ENCODE measurements at places on chromosomes 5 and 9.

DNA sequence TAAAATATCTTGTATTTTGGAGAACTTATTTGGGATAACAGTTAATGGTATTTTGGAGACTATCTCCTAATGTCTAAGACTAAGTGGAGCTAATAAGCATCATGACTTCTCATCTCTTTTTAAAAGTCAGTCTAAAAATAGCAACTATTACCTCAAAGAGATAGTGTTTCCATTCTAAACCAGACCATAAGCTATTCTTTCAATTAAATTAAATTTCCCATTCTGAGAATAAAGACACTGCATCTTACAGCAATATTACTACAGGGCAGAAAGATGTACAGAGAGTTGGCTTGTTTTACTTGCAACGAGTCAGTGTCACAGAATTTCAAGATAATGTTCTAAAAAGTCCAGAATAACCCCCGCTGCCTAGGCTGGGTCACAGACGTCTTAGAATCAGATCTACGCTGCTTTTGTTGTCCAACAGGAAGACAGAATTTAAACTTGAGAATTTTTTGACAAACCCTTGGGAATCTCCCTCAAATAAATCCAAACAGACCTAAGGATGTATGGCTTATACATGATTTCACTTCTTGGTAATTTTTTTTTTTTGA, 98.9 kb downstream of the USP20 start:
- DNase-seq, result no peak

GRCh38 chr5:155260798-155261197, 247.2 kb downstream of the KIF4B start:
- DNase-seq, result no peak

GRCh38 chr9:127976498-127976897, 4.3 kb downstream of the EEIG1 start:
- DNase-seq, result no peak

DNA sequence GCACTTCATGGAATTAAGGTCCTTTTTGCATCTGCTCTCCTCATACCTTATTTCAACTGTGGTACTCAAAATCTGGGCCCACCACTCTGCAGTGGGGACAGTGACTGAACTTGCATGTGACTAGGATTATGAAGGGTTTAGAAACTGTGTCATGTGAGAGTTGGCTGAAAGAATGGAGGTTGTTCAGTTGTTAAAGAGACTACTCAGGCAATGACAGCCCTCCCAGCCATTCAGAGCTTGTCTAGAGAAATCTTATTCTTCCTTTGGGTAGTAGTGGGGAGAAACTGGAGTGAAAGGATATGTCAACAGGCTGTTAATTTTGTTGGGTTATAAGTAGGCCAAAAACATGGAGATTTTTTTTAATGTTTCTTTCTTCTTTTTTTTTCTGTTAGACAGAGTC, 10.3 kb downstream of the AOPEP start:
- no peak for DNase-seq

DNA sequence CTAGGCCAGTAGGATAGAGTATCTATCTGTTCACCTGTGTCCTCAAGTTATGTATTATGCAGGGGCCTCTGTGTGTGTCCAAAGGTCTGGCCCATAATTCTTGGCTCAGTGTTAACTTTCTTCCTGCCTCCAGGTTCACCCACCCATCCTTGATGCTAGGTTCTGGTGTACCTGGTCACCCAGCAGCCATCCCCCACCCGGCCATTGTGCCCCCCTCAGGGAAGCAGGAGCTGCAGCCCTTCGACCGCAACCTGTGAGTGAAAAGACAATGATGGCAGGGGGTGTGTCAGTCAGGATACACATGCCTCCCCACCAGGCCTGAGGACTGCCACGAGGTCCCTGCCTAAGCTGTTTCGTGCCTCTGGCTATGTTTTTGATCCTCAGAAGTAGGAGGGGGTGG, 27.6 kb downstream of the TCF7 start:
- DNase-seq, result no peak

DNA sequence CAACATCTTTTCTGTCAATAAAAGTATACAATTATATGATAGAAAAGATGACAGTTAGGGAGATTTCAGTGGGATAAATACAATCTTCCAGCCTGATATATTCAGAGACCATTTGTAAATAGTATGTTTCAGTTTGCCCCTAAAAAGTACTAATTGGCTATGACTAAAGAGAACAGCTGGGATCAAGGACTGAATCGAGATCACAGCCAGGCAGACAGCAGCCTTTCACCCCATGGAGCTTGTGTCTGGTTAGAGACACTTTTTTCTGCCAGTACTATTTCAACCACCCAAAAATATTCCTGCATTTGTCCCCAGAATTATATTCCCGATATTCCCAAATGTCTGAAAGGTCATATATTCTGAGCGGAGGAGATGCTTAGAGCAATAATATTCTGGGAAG, 577.3 kb upstream of the TLE4 start:
- no peak for DNase-seq

DNA sequence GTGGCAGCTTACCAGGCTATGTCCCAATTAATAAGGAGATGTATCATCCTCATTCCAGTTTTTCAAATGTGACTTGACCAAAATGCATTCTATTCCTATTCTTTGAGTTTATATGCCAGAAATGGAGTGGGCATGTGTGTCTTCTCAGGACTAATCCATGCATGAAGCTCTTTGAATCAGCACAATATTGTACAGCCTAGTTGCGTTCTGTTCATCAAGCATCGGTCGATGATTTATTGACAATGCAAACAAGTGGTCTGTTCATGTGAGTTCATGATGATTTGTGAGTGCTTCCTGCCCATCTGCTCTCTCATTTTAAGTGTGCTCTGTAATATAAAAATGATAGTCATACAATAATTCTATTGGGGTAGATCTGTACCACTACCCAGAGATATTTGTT, 48.3 kb downstream of the PALM2AKAP2 start:
- no peak for DNase-seq

- no peak for DNase-seq
These were observed 29.1 kb downstream of the ADAMTS2 start for GRCh38 chr5:179316111-179316551.

GRCh38 chr9:102253099-102253498, 514.7 kb upstream of the GRIN3A start:
- DNase-seq, result no peak

- no peak for DNase-seq
These were observed 70.0 kb downstream of the KLHL3 start for GRCh38 chr5:137665678-137666460.

GRCh38 chr5:156835905-156836304, 14.2 kb upstream of the PPP1R2B start:
- DNase-seq, result no peak

DNA sequence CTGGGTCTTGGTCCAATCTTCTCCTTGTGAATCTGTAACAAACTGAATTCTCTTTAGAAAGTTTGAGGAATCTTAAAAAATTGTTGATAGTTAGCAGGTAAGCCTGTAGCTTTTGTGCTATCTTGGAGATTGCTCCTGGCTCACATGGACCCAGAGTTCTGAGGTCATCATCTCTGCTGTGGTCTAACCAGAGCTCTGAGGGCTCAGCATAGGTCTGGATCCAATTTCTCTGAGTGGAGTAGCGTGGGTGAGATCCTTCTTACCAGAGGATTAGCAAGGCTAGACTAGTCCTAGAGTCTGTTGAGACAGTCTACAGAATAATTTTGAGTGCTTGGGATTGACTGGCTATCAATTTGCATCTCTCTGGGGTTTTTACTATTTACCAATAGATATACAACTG, 60.5 kb upstream of the IL6ST start:
- DNase-seq, result no peak

- DNase-seq, result no peak
These were observed 69.1 kb downstream of the PBX3 start for GRCh38 chr9:125816321-125816720.

DNA sequence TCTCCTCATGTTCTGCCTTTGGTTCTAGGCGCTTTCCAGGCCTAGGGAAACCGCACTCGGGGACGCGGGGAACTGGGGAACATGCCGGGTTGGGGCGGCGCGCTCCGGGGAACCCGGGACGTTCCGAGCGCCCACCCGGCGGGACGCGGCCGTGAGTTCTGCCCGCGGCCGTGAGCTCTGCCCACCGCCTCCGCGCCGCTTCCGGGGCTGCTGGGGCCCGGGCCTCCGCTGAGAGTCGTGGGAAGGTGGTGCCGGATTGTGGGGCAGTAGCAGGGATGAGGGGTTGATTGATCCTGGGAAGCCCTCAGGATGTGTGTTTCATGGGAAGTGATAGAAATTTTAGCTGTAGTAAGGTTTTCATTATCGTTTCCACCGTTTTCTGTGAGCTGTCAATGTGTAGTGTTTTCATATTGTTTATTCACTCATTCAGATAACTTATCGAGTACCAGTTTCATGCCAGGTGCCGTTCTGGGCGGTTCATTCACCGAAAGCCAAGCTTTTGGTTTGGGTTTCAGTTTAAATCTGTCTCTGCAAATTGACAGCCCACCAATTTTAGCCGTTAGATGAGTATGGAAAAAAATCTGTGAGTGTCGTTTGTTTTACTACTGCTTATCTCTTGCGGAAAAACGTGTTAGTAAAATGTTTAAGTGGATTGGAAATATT, 657 bp downstream of the MTRR start:
- peak; percentile 3 for DNase-seq

GRCh38 chr5:154031937-154032489, 6.7 kb downstream of the FAM114A2 start:
- no peak for DNase-seq

GRCh38 chr5:32193591-32193990, 19.5 kb upstream of the GOLPH3 start:
- DNase-seq, result peak; percentile 96

DNA sequence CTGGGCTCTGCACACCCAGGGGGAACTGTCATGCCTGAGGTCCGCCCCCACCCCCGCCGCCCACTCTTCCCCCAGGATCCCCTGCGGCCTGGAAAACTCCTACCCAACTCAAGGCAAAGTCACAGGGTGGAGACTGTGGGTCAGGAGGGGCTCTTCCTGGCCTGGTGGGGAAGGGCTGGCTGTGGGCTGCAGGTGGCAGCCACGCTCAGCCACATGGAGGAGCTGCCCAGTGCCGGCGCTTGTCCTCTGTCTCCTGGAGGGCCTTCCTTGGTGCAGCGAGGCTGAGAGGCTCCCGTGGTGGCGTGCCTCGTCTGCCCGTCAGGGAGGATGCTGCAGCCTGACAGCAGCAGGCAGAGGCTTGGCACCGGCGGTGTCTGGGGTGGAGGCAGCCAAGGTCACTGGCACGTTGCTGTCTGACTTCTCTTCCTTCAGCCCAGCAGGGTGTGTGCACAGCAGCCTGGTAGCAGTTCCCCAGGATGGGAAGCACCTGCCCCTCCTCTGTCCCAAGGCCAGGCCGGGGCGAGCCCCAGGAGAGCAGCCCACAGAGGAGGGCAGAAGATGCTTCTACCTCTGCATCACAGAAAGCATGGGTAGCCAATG, 78.1 kb downstream of the ADAMTS2 start:
- DNase-seq, result no peak

- DNase-seq, result peak; percentile 64
These were observed 1.2 kb downstream of the CDKN2B-AS1 start for GRCh38 chr9:21995666-21996398.

- no peak for DNase-seq
These were observed 106.6 kb upstream of the KCNN2 start for GRCh38 chr5:114255260-114255659.

DNA sequence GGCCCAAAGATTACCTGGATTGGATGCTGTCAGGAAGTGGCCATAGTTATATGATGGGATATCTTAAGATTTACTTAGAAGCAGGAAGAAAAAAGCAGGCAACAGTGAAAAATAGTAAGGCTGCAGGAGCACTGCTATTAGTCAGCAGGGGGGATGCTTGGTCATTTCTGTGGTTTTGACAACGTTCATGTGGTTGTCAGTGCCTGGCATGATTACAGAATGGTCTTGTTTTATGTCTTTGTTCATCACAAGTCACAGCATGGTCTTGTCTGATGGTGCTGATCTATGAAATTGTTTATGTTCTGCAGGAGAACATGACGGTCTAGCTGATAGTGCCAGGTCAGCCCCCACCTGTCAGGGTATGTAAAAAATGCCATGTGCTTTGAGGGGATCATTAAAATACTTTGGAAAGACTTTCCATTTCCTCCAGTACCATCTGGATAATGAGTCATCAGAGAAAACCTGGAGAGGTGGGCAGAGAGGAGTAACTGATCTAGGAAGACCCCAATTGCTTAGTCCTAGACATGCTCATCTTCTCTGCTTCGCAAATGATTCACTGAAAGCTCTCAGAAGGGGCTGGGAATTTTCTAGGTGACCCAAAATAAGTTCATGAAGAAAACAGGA, 48.5 kb downstream of the PLGRKT start:
- DNase-seq, result peak; percentile 81

DNA sequence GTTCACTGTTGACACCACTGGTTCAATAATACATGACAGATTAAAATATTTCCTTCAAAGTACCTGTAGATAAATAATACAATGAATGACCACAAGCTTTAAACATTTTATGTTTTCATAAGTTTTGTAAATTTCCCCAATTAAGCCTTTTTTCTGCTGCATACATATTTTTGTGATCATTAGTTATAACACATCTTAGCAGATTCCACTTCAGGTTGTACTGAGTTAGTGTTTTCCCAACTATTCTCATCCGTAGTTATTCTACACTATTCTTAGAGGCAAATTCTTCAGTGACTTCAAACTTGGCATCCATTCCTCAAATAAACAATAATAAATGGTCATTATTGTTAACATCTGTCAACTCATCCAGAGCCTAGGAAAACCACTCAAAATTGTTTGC, 100.9 kb downstream of the NRG2 start:
- DNase-seq, result no peak

DNA sequence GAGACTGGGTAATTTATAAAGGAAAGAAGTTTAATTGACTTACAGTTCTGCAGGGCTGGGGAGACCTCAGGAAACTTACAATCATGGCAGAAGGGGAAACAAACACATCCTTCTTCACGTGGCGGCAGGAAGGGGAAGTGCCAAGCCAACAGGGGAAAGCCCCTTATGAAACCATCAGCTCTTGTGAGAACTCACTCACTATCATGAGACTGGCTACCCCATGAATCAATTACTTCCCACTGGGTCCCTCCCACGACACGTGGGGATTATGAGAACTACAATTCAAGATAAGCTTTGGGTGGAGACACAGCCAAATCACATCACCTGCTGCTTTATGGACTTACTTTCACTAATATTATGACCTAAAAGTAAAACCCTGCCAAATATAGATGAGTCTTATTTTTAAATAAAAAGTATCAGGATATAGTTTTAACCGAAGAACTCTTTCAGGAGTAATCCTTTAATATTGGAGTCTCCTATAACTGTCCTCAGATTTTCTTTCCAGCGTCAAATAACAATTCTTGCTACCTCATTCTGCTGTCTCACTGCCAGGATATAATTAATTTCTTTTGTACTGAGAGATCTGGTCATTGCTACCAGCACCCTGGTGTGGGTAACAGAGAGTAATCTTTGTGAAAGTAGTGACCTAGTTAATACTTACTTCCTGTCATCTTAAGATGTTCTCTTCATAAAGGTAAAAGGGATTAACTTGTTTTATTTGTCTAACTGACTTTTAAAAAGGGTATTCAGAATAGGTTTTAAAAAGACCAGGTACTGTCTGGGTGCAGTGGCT, 68.6 kb downstream of the NLN start:
- DNase-seq, result no peak

- DNase-seq, result no peak
These were observed 45.1 kb upstream of the HAND1 start for GRCh38 chr5:154523104-154523503.

GRCh38 chr5:77449981-77450380, 42.1 kb downstream of the WDR41 start:
- DNase-seq, result peak; percentile 31

- DNase-seq, result no peak
These were observed 2.8 kb downstream of the HSPA5 start for GRCh38 chr9:125238127-125238914.
